ENCODE measurements at places on chromosomes 7 and 10. TPM values are rescaled to one million over a fixed set of nuclear protein-coding genes. Genes with fewer than 3 reads are reported as not detected.

The PRF1 gene
- total RNA-seq = 1.4 TPM

The EVX1 gene
- not detected for total RNA-seq

The LRRTM3 gene
- total RNA-seq = not detected

The NXPH1 gene
- not detected for total RNA-seq

The SNCG gene
- total RNA-seq = 11.5 TPM

The TSPAN13 gene
- 31.1 TPM for total RNA-seq

The TMEM178B gene
- total RNA-seq = 7.7 TPM

The ANKRD1 gene
- total RNA-seq = not detected

The POLR2J gene
- total RNA-seq = 31.5 TPM

The POLR2J2 gene
- 10.3 TPM for total RNA-seq

The TDRD1 gene
- total RNA-seq = not detected

The RNF32 gene
- total RNA-seq = 1.1 TPM

The HABP2 gene
- total RNA-seq = not detected

The ZNF365 gene
- total RNA-seq = not detected

The ADAM12 gene
- total RNA-seq = 0.92 TPM

The PTN gene
- total RNA-seq = 11.6 TPM

The PILRA gene
- total RNA-seq = 6.4 TPM

The CALML5 gene
- not detected for total RNA-seq

The ZNF3 gene
- total RNA-seq = 31.4 TPM

The CTTNBP2 gene
- 17.0 TPM for total RNA-seq

The SPDYE18 gene
- total RNA-seq = 1.8 TPM

The CTAGE15 gene
- 5.9 TPM for total RNA-seq

The VSTM2A gene
- total RNA-seq = not detected

The PDAP1 gene
- 109 TPM for total RNA-seq

The UCMA gene
- total RNA-seq = not detected

The GATA3 gene
- 1.1 TPM for total RNA-seq

Measured in thyroid gland (tissue), 4 donors.